NCI-H1930 (cell line): ENCODE measurements at places on chromosomes 1 and 21.
A peak's percentile ranks its signal among the peaks of the same experiment; 100 is the strongest.

- no peak for DNase-seq
These were observed 64.7 kb upstream of the LPGAT1 start for GRCh38 chr1:211895126-211895759.

DNA sequence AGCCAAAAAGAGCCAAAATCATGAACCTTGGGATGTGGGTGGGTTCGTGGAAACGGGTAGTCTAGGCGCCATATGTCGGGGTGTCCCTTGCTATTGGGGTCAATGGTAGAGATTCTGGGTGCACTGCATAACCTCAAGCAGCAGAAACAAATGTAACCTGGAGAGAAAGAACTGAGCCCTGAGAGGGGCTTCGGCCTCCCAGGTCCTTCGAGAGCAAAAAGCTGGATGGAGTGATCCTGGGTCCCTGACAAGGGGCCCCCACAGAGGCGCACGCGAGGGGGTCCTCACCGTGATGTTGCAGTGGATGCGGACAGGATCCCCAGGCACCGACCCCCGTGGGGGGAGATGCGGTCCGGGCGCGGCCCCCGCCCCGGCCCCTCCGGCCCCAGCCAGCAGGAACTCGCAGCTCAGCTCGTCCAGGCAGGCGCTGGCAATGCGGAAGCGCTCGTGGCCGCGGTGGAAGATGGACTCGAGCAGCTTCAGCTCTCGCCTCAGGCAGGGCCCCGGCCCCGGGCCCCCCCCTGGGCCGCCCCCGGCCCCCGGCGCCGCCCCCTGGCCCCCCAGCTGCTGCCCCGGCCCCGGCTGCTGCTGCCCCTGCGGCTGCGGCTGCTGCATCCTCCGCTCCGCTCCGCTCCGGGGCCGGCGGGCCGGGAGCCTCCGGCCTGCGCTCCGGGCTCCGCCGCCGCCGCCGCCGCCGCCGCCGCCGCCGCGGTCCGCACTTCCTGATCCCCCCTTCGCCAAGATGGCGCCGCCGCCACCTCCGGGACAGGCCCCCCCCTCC is at the start of gene UBE2Q1:
TSS of gene UBE2Q1 (minus strand) at position 724 of the 781 bp plus-strand sequence. CDS start at position 615, 109 bp downstream.
- DNase-seq: no peak

- no peak for DNase-seq
These were observed 208.9 kb upstream of the C1orf174 start for GRCh38 chr1:4108758-4109627.

- DNase-seq: no peak
These were observed 175.7 kb downstream of the VPS13D start for GRCh38 chr1:12405325-12406210.

DNA sequence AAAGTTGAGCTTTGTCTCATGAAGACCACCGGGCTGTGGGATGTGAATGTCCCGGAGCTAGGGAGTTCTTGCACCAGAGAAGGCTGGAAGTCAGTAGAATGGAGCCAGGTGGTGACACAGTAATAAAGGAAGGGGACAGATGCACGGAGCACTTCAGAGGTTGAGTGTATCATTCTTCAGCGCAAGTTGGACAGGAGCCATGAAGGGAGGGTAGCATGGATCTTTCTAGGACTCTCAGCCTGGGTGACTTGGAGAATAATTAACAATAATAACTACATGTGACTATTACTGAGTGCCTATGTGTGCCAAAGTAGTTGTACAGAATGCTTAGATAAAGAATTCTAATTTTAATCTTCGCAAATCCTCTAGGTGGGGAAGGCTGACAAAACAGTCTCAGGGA is 258.7 kb upstream of the AJAP1 start:
- DNase-seq: no peak

DNA sequence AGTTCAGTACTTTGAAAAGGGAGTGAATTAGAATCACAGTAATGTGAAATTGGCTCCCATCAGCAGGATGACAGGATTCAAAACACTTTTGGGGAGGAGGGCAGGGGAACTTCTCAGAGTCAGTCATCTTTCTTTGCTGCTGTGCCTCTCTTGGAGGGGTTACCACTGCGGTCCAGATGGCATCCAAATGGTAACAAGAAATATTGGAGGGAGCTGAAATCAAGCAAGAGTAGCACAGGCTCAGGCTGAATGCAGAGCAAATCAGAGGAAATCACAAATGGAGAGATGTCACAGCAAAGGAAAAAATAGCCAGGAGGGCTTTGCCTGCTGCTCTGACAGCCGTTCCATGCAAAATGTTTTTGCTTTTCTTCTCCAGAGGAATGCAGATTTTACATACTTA is 75.0 kb upstream of the C8B start:
- DNase-seq: no peak

- DNase-seq: no peak
These were observed 415.7 kb upstream of the ESRRG start for GRCh38 chr1:217138799-217139466.

DNA sequence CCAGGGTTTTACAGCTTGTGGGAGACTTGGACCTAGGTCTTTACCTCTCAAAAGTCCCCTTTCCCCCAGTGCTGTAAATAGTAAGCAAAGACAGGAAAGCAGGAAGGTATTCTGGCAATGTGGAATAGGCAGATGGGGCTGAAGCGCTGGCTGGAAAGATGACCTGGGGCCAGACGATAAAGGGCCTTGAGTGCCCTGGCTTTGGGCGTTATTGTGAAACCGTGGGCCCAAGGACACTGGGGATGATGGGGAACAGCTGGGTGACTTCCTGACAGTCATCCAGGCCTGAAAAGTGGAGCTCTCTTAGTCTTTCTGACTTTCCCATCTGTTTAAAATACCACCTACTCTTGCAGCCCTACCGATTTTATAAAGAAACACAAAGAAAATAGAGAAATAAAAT is 16.3 kb downstream of the URB2 start:
- no peak for DNase-seq

- no peak for DNase-seq
These were observed 7.8 kb upstream of the KIF14 start for GRCh38 chr1:200628223-200628881.

- no peak for DNase-seq
These were observed 20.3 kb upstream of the MPZL1 start for GRCh38 chr1:167701510-167701909.

GRCh38 chr1:53559391-53559815 is 100.2 kb downstream of the DMRTB1 start:
- no peak for DNase-seq

DNA sequence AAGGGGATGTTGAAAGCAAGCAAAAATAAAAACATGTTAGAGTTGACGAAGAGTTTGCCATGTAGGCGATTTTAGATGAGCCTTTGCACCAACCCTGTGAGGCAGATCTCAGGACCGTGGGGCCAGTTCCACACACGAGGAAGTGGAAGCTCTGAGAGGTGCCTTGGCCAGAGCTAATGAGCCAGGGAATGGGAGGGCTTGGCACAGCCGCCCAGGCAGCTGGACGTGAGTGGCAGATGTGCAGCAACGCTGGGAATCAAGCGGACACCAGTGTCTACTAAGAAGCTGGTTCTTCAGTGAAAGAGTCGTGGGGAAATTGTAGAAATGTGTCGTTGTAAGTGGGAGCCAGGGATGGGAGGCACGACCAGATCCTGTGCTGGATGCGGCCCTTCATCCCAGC is 58.9 kb upstream of the COL6A1 start:
- no peak for DNase-seq

DNA sequence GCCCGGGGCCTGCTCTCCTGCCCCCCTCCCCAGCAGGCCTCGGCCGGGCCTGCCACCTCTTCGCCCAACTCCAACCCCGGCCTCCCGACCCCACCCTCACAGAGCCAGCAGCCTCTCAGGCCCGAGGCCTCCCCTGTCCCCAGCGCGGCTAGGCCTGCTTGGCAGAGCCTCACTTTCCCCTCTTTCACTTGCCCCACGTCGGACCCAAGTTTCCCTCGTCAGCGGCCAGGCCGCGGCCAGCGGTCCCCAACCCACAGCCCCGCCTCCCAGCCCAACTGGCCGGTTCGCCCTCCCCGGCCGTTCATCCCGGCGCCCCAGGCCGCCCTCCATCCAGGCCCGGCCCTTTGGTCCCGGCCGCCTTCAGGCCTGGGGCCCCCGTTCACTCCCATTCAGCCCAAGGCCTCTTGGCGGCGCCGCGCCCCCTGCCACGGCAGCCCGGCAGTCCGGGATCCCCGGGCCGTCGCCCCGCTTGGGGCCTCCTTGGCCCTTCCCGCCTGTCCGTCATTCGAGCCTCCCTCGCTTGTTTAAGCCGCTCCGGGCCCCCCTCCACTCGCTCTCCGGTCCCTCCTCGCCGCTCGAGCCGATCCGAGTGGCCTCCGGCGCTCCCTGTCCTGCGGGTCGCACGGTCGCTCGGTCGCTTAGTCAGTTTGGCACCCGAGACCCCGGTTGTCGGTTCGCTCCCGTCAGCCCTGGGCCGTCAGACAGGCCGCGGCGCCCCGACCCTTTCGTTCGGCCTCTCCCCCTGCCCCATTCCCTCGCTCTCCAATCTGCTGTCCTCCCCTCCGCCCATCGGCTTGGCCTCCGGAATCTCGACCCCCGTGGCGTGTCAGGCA is 1.4 kb downstream of the LRRC41 start:
- DNase-seq: no peak

DNA sequence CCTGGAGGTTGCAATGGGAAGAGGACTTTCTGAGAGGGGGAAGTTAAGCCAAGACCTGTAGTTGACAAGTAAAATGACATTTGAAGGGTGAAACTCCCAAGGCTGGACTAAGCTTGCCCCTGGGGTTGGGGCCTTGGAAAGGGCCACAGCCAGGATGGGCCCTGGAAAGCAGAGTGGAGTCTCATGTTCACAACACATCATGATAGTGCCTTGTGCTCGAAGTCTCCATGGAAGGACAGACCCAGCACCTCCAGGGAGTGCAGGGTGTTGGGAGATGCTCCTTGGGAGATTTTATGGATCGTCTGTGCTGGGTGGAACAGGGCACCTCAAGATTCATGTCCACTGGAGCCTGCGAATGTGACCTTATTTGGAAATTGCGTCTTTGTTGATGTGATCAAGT is 55.6 kb upstream of the ACTRT2 start:
- DNase-seq: no peak

DNA sequence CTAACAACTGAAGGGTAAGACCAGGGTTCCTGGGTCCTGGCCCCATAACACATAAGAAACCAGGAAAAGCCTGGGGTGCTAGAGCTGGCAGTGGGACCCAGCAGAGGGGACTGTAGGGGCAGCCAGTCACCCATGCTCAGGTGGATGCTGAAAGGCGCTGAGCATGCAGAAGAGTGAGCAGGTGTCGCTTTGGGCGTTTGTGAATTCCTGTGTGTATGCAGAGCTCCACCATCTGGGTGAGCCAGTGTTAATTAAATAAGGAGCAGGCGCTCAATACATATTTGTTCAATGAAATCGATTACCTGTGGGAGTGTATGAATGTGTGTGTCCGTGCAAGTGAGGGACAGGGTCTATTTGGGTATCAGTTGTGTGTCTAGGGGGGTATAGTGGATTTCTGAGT is 499 bp downstream of the C1QA start:
- no peak for DNase-seq

DNA sequence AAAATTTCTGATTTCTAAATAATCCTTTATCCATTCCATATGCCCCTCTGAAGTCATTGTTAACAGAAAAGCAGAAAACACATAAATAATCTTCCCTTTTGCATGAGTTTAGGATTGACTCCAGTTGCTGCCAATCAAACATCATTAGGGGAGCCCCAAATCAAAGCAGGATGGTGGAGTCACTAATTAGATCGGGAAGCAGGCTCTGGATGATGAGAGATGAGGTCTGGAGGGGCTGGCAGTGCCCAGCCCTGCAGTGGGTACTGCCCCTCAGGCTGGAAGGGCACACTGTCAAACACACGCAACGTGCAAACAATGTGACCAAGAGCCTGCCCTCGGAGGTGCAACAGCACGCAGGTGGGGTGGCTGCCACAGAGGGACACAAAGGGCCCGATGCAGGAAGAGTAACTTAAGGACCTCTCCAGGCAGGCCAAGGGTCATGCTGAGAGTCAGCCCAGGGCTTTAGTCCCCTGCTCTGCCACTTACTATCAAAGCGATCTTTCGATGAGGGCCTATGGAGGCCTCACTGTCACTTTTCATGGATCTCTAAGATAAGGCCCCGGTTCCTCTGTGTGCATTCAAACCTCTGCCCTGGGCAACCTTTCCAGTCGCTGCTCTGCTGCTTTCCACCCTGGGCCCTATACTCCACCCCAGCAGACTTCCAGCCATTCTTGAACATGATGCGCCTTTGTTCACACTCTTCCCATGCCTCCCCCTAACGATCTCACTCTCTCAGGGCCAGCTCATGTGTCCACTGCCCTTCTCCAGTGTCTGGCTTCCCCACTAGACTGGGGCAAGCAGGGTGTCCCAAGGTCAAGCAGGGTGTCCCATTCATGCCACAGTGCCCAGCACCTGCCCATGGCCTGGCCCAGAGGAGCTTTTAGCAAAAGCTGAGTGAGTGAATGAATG is 98.9 kb downstream of the DMRTB1 start:
- DNase-seq: no peak

GRCh38 chr1:201702936-201703335 is 126.0 kb upstream of the IPO9 start:
- DNase-seq: peak; percentile 89

DNA sequence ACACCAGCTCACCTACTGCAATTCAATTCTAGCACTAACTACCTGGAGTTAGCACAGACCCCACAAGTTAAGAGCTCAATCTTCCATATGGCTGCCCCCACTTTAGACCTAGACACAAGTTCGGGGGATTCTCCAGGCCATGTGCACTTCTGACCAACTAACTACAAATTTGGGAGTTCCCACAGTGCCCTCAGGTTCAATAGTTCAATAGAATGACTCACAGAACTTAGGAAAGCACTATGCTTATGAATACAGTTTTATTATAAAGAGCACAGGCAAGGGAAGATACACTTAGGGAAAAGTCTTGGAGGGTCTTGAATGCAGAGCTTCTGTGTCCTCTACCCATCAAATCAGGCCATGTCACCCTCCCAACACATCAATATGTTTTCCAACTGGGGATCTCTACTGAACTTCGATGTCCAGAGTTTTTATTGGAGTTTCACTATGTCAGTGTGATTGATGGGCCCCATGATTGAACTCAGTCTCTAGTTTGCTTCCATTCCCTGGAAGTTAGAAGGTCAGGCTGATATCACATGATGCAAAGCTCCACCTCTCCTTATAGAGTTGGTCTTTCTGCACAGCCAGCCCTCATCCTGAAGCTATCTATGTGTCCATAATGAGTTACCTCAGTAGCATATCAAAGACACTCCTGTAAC is 46.1 kb downstream of the RAVER2 start:
- DNase-seq: no peak

- no peak for DNase-seq
These were observed 30.7 kb downstream of the JAK1 start for GRCh38 chr1:64935551-64936155.
